ENCODE measurements at places on chromosomes 11 and 22.

DNA sequence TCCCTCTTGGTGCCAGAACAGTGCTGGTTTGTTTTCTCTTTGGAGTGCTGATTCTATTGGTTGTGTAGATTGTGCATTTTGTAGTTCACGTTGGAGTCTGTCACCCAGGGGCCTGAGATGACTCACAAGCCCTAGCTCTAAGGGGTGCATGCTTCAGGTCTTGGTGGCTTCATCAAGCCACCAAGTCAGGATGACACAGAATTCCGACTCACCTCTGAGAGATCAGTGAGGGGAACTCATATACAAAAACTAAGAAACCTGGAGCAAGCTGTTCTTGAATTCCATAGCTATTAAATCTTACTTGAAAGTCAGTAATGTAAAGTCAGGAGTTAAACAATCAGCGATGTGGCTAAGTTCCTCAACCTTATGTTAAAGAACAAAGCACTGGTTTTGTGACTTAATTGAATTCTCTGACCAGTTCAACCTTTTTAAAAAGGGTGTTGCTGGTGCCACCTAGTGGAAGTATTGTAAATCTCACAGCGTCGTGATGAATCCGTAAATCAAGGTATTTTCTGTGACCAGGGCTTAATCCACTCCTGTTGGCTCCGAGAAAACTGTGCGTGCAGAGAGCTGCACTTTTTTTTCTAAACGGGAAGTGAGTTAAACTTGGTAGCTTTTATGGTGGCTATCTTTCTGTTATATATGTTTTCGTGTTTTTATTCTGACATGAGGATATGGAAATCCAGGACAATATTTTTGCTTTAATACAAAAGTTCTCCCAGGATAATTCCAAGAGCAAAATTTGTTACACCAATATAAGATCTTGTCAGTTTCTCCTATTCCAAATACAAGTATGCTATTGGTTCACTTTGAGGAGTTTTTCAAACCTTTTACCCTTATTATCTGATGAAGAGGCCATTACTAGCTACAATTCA lies 14.6 kb downstream of the MMP13 start:
- DNase-seq = no peak

DNA sequence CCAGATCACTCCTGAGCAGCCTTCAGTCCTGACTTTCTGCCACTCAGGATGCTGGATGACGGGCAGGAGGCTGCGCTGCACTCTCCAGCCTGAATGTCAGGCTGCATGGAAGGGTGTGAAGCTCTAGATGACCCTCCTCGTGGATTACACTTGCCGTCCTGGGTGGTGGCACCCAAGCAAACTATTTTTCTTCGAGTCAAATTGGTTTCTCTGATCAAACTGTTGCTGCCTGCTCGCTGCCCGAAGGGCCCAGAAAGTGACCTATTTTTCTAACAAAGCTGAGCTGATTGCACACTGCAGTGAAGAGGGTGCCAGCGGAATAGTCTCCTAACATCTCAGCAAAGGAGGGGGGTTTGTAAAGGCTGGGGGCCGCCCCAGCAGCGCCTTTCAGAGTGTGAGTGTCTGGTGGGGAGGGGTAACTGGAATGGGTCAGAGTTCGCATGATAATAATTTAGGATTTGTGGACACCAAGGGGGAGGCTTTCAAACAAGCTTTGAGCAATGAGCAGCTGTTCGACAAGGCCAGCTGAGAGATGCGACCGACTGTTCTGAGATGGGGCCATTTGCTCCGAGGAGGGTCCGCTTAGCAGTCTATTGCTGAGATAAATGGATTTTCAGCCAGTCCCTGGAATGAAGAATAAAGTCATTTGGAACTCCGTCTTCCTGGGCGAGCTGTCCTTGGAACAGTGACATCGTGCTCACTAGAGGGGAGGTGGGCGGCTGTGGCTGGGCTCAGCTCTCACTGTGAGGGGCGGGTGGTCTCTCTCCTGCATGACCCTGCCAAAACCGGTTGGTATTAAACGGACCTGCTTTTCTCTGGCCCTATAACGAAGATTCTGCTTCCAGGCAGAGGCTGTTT lies 537.6 kb downstream of the BRD1 start:
- no peak for DNase-seq

- no peak for DNase-seq
Measured at GRCh38 chr22:35475545-35475944, 65.1 kb upstream of the RASD2 start.

GRCh38 chr11:63427971-63428508 lies 58.5 kb downstream of the SLC22A9 start:
- no peak for DNase-seq

DNA sequence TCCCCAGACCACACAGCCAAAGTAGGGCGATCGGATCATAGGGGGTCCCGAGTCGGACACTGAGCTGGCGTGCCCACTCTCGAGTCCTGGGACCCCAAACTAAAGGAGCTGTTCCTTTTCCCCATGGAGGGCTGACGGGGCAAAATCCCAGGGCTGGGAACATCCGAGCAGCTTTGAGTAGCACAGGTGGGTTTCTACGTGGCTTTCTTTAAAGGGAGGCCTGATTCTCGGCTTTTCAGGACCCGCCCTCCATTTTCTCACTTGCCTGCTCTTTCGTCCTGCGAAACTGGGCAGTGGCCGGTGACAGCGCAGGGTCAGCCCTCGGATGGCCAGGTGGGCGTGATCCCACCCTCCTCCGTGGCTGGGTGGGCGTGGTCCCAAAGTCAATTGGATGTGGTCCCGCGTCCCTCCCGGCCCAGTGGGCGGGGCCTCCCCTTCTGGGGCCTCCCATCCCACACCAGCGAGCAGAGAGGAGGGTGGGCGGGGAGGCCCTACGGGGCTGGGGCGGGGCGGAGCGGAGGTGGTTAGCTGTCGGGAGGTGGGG lies 17.5 kb upstream of the TXNRD2 start:
- DNase-seq = no peak

- DNase-seq = no peak
Measured at GRCh38 chr11:79030448-79030847, 410.4 kb downstream of the TENM4 start.

DNA sequence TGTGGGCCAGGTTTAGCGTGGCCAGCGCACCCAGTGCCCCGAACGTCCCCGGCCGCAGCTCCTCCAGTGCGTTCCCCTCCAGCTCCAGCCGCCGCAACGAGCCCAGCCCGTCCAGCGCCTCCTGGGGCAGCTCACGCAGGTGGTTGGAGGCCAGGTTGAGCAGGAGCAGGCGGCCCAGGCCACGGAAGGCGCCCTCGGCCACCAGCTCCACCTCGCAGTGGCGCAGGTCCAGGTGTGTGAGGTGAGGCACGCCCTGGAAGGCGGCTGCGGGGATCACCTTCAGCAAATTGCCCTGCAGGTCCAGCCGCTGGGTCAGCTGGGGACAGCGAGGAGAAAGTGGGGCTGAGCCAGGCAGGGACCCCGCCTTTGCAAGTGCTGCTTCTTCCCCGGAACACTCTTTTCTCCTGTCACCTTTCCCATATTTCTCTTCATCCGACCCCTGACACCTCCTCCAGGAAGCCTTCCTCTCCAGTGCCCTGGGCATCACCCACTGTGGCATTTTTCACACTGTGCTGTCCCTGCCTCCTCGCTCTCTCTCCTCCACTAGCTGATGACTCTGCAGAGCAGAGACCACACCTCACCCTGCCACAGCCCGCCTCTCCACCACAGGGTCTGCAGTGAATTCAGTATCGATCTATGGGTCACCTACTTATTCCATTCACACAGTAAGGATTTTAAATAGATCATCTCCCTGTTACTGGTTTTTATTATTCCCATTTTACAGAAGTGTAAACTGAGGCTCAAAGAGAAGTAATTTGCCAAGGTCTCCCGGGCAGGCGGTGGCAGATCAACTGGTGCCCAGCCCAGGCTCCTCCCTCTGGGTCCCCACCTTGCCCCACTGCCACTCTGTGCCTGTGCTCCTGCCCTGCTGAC lies 1.9 kb downstream of the CHADL start:
- DNase-seq = no peak

GRCh38 chr22:36838119-36839030 lies 21.5 kb upstream of the PVALB start:
- no peak for DNase-seq

DNA sequence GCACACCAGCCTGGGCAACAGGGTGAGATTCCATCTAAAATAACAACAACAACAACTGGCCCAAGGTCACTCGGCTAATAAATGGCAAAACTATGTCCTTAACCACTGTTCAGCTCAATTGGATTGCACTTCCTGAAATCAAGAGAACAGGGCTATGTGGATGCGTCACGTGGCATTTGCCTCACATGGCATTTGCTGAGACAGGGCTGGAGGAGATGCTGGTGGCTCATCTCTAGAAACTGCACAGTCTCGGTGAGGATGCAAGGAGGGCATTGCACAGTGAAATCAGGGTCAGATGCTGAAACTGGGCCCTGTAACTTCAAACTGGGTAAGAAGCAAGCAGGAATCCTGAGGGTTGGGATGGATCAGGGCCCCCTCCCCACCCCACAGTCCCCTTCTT lies 171.9 kb downstream of the BUD13 start:
- DNase-seq = no peak

- no peak for DNase-seq
Measured at GRCh38 chr11:35671396-35672127, 9.0 kb downstream of the TRIM44 start.

GRCh38 chr11:110755941-110756340 lies 43.7 kb upstream of the ARHGAP20 start:
- no peak for DNase-seq

- DNase-seq = no peak
Measured at GRCh38 chr11:44275961-44276550, 33.9 kb downstream of the ALX4 start.

- DNase-seq = no peak
Measured at GRCh38 chr11:115469361-115469760, 34.9 kb downstream of the CADM1 start.

- no peak for DNase-seq
Measured at GRCh38 chr11:33211580-33211979, 45.6 kb upstream of the HIPK3 start.

All from stimulated activated CD4-positive, alpha-beta T cell treated with anti-CD3 and anti-CD28 coated beads, Interleukin-1b, Interleukin-23, amount 100 ng/mL, for 24 hours (primary cell).